ENCODE measurements at places on chromosomes 16 and 17.

DNA sequence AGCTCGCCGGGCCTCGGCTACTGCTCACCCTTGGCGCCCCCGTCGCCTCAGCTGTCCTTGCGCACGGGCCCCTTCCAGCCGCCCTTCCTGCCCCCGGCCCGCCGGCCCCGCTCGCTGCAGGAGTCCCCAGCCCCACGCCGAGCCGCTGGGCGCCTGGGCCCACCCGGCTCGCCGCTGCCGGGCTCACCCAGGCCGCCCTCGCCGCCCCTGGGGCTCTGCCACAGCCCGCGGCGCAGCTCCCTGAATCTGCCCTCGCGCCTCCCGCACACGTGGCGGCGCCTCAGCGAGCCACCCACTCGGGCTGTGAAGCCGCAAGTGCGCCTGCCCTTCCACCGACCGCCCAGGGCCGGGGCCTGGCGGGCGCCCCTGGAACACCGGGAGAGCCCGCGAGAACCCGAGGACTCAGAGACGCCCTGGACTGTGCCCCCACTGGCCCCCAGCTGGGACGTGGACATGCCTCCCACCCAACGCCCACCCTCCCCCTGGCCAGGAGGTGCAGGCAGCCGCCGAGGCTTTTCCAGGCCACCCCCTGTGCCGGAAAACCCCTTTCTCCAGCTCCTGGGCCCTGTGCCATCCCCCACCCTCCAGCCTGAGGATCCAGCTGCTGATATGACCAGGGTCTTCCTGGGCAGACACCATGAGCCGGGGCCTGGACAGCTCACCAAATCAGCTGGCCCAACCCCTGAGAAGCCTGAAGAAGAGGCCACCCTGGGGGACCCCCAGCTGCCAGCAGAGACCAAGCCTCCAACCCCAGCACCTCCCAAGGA is 12.8 kb downstream of the MYO15A start:
- DNase-seq = no peak

DNA sequence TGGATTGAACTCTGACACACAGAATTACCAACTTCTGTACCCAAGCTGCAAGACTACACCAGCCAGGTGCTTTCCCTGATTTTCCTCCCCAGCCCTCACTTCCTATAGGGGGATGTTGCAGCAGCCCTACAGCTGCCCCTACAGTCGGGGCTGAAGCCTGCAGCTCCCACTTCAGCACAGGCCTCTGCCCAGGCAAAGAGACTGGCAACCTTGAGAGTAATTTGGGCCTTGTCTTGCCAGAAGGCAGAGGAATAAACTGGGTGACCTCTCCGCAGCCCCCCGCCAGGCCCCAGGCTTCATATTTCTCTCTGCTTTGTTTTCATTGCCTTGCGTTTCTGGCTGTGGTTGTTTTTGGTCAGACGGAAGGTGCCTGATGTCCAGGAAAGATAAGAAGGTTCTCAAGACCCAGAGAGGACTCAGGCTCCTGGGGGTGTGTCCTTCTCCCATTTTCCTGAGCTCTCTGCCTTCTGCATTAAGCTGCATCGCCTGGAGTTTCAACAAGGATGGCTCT is 32.0 kb downstream of the SLC6A4 start:
- DNase-seq = no peak

DNA sequence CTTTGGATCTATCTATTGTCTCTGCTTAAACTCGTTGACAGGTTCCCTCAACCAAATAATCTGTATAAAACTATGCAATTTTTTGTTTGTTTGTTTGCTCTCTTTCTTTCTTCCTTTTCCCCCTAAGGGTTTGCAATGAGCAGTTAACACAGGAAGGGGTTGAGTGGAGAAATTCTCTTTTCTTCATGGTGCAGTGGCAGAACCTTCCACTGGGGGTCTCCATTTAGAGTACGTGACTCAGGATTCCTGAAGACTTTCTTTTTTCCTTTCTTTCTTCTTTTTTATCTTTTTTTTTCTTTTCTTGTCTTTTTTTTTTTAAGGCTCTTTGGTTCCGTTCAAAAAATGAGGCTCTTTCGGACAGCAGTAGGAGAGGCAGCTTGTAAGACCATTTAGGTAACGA is 19.5 kb upstream of the RBFOX1 start:
- DNase-seq = no peak

- DNase-seq = no peak
Measured at GRCh38 chr17:41810659-41811548, 845 bp downstream of the P3H4 start.

- DNase-seq = peak; percentile 33
Measured at GRCh38 chr17:1203111-1203966, 23.6 kb upstream of the ABR start.

DNA sequence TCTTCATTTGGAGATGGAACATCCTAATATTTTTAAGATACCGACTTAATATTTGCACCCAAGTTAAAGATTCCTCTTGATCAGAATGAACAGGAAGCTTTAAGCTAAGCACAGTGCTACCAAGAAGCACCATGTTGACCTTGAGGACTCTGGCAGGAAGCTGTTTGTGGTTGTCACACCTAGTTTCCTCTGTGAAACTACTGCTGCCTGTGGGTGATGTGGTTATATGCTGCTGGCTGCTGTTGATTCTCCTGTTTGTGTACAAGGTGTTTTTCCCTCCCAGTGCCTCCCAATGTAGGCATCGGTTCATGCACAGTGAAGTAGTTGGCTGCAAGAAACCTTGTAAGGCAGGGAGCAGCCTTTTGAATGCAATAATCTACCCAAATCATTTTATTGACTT is 23.4 kb downstream of the RBL2 start:
- DNase-seq = peak; percentile 90
